Astrocyte (in vitro differentiated cells and primary cell): ENCODE measurements at places on chromosomes 2 and 18. TPM values are rescaled to one million over a fixed set of nuclear protein-coding genes. Genes with fewer than 3 reads are reported as not detected.

DNA sequence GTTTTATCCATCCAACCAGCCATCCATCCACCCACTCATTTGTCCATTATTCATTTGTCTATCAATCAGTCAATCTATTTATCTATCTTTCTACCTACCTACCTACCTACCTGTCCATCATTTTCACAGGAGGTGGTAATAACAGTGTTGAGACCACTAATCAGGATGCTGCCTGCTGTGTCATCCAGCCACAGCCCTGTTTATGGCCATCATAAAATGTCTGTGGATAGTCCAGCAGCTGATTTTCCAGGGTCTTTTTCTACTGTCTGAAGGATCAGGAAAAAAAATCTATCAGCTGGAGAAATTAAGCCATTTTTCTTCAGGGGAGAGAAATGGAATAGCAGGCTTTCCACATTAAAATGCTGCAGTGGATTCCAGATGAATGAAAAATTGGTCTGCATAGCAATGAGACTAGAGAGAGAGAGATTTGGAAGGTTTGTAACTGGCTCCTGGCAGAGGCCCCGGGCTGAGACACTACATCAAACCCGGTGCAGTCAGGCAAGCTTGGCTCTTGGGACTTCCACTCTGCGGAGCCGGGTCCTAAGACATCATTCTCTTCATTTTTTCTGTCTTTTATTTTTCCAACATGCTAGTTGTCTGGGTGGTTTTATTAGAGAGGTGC is 33.0 kb upstream of the BOD1L2 start:
- DNase-seq = no peak
- H3K36me3 ChIP-seq = no peaks in the 10 kb centered on the region

DNA sequence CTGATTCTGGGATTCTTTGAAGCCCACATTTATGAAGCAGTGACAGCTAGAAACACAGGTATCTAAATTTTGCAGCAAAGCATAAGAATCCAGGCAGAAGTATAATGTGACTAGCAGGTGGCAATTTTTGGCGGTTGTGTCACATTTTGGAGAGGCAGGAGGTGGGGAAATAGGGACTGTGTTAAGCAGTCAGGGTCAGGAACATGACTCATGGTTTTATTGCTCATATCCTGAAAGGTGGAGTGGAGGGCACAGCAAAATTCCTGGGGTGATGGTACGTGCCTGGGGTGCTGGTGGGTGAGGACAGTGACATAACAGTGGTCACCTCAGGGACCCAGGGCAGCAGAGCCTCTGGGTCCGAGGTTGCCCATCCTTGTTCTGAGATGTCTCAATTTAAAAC is 63.5 kb upstream of the TTN start:
- H3K36me3 ChIP-seq = no peaks in the 10 kb centered on the region
- H3K27me3 ChIP-seq = no peaks in the 10 kb centered on the region
- H3K4me1 ChIP-seq = no peaks in the 10 kb centered on the region
- no peak overlapping the region for H3K27ac ChIP-seq
- DNase-seq = peak; percentile 34

DNA sequence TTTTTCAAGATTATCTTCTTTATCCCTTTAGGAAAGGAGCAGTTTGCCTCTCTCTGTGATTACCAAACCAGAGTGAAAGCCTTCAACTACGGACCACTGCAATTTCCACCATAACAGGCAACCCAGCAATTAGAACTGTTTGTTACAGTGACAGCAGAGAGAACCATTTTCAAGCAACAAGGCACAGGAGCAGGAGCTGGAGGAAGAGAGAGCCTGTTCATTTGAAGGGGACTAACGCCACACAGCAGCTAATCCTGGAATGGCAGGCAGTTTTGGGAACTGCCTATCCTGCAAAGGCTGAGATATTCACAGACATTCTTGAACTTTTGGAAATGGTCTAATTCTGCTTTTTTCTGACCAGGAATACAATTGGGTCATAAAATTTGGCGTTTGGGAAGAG is 1541.9 kb upstream of the PIK3C3 start:
- no peak overlapping the region for H3K4me3 ChIP-seq
- DNase-seq = peak; percentile 14
- H3K36me3 ChIP-seq = no peaks in the 10 kb centered on the region
- H3K4me1 ChIP-seq = peaks cover 3% of the 10 kb centered on the region
- H3K27ac ChIP-seq = no peak overlapping the region

DNA sequence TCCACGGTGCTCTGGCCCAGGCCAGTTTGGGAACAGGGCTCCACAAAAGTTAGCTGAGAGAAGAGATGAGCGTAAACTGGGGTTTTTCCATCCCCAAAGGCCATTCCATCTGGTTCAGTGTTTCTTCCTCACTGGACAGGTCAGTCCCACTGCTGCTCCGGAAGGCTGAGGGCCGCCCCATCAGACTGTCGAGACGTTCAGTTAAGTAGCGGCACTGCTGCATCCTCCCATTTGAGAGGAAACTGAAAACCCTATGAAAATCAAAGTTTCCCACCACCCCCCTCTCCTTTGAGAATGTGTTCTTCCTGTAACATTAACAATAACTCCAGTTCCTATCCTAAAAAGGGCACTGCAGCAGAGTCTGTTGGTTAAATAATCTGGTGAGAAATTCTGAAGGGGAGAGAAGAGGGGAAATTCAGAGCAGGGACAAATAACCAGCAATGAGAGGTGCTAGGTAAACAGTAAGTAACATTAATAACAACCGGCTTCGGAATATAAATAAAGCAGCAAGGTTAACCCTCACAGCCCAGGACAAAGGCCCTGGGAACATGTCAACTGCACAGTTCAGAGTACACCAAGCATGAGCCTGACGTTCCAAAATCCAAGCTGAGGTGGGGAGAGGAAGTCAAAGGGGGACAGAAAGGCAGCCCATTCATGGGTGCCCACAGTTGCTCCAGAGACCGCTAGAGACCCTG is 55.4 kb downstream of the UXS1 start:
- no peak overlapping the region for H3K4me3 ChIP-seq
- DNase-seq = no peak
- H3K36me3 ChIP-seq = no peaks in the 10 kb centered on the region
- H3K4me1 ChIP-seq = peaks cover 4% of the 10 kb centered on the region
- no peak overlapping the region for H3K27ac ChIP-seq

GRCh38 chr2:27716301-27717069 is 52.8 kb downstream of the SLC4A1AP start:
- no peak for DNase-seq
- peaks cover 30% of the 10 kb centered on the region for H3K4me1 ChIP-seq
- no peaks in the 10 kb centered on the region for H3K27me3 ChIP-seq
- peak overlapping the region; percentile 3 for H3K27ac ChIP-seq
- H3K36me3 ChIP-seq = no peaks in the 10 kb centered on the region

- no peaks in the 10 kb centered on the region for H3K36me3 ChIP-seq
- peak; percentile 70 for DNase-seq
- H3K27me3 ChIP-seq = no peaks in the 10 kb centered on the region
- H3K4me1 ChIP-seq = peaks cover 4% of the 10 kb centered on the region
- no peak overlapping the region for H3K4me3 ChIP-seq
- H3K27ac ChIP-seq = no peak overlapping the region
These were observed 19.7 kb downstream of the MIB1 start for GRCh38 chr18:21760321-21760720.

The MSTN gene
- not detected in 2 replicates for total RNA-seq

The RGPD3 gene
- 0.10 and 0.16 TPM in 2 replicates for total RNA-seq

The HOXD10 gene
- total RNA-seq = not detected in 2 replicates
